ENCODE measurements at places on chromosomes 5 and 9.

DNA sequence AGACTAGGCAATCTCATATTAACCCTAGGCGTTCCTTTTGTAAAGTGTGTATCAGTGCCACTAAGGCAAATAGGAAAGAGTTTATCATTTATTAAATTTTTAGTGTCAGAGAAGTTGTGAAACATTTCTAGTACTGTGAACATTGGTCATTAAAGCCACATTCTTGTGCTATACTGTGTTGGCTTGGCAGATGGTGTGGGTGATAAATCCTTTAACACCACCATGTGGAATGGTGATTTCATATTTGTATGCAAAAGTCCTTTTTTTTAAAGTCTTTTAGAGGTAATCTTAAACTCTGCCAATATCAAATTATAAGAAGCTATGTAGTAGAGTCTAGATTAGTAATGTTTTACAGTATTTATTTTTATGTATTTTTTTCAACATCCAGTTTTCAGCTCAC lies 18.1 kb downstream of the SLC12A2 start:
- DNase-seq: no peak

DNA sequence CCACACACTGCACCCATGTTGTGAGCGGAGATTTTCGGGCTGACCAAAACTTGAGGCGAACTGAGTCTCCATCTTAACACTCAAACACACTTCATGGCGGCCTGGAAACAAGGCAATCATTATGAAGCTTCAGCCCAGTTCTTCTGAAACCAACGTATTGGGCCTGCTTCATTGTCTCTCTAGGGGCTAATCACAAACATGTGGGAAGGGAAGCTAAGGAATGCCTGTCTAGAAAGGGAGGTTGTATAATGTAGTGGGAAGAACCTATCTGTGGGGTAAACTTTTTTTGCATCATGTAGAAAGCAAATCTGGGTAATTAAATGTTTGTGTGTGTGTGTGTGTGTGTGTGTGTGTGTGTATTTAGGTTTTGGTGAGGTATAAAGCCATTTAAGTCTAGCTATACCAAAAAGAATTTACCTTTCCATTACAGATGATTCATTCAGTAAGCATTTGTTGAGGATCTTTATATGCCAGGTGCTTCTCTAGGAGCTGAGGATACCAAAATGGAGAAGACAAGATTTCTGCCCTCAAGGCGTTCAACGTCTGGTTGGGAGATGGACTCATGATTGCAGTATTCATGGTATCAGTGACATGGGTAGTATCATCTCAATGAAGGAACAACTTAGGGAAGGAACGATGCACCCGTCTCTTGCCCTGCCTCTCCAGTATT lies 29.4 kb downstream of the SLC1A3 start:
- DNase-seq: no peak

- no peak for DNase-seq
Observed at GRCh38 chr5:146199176-146199815, 4.1 kb upstream of the RBM27 start.

DNA sequence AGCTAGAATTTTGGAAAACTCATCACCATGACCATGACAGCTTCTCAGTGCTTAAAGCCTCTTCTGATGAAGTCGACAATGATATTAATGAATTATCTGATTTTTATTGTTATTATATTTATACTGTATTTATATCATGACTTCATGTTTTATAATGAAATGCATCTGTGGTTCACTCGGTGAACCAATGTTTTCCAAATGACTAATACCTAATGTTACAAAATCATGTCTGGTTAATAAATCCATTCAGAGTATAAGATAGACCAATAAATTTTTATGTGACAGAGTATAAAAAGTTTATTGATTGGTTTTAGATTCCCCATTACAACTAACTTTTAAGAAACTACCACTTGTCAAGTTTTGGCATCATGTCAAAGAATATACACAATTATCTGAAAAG lies 416.5 kb downstream of the MLLT3 start:
- DNase-seq: no peak

- no peak for DNase-seq
Observed at GRCh38 chr9:136541709-136542108, 4.1 kb downstream of the NOTCH1 start.

GRCh38 chr5:77852514-77853352 lies 76.6 kb upstream of the TBCA start:
- no peak for DNase-seq

- DNase-seq: no peak
Observed at GRCh38 chr9:95684516-95684915, 167.7 kb upstream of the PTCH1 start.

DNA sequence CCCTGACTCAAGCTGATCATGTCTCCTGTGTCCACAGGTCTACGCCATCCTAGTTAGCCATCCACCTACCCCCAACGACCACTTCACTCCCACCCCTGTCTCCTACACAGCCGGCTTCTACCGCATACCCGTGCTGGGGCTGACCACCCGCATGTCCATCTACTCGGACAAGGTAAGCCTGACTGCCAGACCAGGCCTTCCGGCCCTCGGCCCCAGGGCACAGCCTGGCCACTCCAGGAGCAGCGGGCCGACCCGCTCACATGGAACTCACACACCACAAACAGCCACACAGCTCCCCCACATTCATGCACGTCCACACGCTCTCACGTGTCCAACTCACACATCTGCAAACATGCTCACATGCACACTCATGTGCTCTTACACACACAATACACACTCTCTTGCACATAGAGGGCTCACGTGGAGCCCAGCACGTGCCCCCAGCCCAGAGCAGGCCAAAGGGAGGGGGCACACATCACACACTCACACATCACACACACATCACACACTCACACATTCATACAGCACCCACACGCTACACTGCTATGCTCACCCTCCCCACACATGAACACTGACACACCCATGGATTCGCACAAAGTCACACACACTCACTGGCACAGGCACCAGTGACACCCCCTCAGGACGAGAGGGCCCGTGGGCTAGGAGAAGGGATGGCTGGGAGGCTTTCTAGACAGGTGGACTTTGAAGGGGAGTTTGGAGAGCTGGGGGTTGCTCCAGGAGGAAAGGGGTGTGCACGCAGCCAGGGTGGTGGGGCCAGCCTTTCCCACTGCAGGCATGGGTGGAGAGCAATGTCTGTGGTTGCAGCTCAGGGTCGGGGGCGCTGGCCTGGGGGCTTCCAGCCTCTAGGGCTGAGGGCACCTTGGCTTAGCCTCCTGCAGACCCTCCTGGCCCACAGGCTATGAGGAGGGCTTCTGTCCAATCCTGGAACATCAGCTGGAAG lies 3.3 kb downstream of the GRIN1 start:
- DNase-seq: no peak

- no peak for DNase-seq
Observed at GRCh38 chr5:9622971-9623421, 7.2 kb downstream of the TAS2R1 start.

DNA sequence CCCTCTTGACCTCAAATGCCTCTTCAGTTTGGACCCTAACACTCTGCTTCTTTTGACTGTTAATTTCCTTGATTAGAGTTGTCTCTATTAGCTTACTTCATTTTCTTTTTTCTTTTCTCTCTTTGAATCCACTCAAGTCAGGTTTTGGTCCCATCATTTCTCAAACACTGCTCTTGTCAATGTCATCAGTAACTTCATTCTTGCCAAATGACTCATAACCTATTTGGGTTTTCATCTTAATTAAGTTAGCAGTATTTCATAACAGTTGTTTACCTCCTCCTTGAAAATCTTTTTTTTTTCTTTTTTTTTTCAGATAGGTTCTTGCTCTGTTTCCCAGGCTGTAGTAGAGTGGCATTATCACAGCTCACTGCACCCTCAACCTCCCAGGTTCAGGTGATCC lies 119.6 kb downstream of the PARP8 start:
- no peak for DNase-seq

DNA sequence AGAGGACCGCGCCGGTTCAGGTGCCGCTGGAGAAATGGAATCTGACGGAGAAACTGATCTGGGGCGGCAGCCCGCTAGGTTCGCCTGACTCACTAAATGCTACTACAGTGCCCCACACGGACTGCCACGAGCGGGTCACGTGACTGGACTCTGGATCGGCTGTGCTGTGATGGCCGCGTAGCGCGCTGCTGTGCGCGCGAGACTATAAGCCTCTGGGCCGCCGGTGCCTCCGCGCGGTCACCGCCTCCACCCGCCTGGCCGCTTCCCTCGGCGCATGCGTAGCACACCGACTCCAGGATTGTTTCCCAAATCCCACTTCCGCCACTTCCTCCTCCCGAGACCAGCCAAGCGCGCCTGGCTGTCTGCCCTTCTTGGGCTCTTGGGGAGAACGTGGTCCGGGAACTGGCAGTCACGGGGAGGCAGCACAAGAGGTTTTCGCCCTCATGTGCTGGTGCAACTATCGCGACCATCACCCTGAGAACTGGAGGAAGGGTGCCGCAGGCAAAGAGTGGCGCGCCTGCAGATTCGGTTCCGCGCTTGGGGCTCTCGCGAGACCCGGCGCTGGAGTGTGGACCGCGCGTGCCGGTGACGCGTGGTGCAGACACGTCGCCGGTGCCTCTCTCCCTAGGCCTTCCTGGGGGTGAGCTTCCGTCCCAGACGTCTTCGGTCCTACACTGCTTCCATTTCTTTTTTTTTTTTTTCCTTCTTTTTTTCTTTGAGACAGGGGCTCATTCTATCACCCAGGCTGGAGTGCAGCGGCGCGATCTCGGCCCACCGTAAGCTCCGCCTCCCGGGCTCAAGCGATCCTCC lies 35.8 kb upstream of the GLDC start:
- DNase-seq: peak; percentile 86

DNA sequence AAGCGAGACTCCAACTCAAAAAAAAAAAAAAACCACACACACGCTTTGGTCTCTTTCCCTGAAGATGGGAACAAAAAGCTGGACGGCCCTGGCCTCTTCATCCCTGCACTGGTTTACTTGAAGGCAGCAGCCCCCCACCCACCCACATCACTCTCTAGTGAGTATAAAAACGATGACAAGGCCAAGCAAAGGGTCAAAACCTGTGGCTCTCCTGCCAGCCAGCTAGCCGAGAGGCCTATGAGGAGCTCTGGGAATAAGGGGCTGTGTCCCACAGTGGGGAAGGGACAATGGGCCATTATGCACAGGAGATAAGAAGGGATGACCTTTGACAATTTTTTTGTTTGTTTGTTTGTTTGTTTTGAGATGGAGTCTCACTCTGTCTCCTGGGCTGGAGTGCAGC lies 13.1 kb downstream of the QRFP start:
- DNase-seq: no peak

DNA sequence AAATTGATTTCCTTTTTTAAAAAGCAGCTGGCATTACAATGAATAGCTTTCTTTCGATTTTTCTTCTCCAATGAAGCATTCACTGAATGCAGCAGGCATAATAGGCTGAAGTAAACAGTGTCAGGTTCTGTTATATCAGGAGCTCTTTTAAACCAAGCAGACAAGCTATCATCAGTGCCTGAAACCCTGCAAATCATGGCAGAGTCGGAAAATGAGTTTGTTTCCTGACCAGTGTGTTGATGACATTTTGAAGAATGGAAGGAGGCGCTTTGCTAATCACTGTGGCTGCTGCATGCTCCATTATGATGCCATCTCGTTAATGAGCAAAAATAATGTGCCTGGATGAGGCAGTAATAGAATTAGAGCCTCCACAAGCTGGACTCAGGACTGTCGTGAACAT lies 284.5 kb downstream of the ZNF608 start:
- DNase-seq: no peak

- DNase-seq: no peak
Observed at GRCh38 chr5:148848393-148849031, 22.1 kb downstream of the ADRB2 start.

GRCh38 chr9:14151451-14151850 lies 162.5 kb downstream of the NFIB start:
- DNase-seq: no peak

GRCh38 chr5:142821733-142822487 lies 51.7 kb downstream of the ARHGAP26 start:
- no peak for DNase-seq

DNA sequence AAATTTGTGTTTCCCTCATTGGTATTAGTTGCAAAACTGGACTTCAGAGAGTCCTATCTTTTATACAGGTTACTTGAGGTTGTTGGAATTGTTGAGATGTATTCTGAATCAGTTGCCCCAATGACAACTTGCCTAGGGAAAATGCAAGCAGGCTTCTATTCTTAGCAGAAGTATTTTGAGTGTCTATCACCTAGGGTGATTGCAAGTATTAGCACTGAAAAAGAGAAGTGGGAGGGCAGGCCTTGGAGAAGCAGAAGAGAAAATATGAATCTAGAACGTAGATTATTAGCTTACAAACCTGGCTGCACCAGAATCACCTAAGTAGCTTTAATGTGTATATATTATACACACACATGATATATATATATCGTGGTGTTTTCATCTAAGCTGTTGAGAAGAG lies 43.2 kb downstream of the ADAMTS12 start:
- DNase-seq: no peak

- no peak for DNase-seq
Observed at GRCh38 chr9:14957109-14957508, 46.9 kb upstream of the FREM1 start.

DNA sequence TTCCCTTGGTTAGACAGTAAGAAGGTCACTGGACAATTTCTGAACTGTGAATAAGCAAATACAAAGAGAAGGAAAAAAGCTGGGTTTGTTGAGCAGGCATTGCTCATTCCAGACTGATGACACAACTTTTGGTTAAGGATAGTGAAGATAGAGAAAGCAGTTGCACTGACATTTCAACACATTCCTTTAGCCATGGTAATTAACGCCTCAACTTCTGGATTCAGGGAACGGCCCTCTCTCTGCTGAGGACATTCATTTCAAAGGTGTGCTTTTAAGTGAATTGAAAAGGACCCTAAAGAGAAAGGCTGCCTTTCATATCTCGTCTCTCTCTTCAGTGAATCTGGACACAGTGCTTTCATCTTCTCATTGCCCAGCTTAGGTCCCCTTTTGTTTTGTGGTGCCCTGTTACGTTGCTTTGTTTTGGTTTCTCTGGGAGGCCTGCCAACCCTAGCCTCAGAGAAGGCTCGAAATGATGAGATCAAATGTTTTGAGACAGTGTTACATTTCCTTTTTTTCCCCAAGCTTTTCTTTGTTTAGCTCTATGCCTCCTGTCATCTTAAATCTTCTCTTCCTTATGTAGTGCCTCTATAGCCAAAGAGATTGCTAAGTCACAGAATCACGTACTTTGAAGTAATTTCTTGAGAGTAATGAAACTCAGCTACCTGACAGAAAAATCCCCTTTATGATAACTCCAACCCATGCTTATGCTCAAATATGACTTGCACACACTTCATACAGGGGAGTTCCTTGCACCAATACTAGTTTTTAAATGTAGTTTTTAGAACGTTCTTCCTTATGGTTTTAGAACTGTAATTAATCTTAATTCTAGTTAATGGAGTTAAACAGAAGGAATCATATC lies 94.4 kb upstream of the IFNE start:
- DNase-seq: no peak

- DNase-seq: no peak
Observed at GRCh38 chr9:71608021-71608420, 160.3 kb downstream of the CEMIP2 start.

Data from stimulated activated CD4-positive, alpha-beta T cell treated with anti-CD3 and anti-CD28 coated beads, Interleukin-2, amount 100 ng/mL, for 48 hours (primary cell).